ENCODE measurements at places on chromosomes 1 and 21.
A peak's percentile ranks its signal among the peaks of the same experiment; 100 is the strongest.

DNA sequence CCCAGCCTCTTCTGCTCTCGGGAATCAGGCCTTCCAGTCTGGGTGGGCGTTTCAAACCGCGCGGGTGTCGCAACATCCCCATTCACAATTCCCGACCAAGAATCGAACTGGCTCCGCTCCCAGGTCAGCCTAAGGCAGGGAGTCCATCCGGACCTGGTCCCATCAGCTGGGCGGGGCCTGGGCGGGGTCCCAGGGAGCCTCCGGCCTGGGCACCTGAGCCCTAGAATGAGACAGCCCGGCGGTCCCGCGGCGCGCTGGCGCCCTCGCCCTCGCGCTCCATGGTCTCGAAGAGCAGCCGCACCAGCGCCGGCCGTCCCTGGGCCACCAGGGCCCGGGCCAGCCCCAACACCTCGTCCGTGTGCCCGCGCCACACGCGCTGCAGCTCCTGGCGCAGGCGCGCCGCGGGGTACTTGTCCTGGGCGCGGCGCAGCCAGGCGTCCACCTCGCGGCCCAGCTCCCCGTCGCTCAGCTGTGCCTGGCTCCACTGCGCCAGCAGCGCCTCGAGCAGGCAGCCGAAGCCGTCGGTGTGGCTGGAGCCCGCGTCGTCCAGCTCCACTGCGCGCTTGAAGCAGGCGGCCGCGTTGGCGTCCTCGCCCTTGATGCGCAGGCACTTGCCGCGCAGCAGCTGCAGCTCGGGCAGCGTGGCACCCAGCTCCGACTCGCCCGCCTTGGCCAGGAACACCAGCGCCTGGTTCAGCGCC, 16.9 kb upstream of the PARS2 start:
- no peak for DNase-seq

DNA sequence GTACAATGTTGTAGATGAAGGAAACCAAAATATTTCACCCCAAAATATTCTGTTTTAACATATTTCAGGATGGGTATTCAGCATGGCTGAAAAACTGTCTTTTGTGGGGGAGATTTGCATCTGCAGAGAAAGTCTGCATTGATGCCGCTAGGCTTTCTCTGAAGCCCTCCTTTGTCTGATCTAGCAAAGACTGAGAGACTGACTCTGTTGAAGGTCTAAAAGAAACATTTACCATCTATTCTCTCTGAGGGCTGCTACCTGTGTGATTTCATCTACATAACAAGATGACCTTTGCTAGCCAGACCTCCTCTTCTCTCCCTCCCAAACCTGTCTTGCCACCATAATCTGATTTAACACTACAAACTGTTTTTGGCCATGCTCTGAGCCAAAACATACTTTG, 12.4 kb upstream of the MT1HL1 start:
- no peak for DNase-seq

GRCh38 chr21:44513389-44514217, 26.4 kb downstream of the KRTAP10-1 start:
- no peak for DNase-seq

DNA sequence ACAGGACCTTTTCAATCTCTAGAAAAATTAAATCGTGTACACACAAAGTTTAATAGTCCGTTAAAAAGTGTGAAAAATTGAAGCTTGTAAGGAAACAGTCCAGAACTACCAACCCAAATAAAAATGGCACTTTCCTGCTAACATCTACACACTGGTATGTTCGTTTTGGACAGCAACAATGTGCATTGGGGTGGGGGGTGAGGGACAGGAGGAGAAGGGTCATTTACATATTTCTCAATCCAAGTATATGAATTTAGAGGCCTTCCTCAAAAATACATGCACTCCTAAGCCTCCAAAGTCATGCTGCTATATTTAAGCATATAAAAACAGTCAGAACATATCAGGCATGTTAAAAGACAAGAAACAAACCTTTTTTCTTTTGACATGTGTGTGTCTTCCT, 2.5 kb downstream of the PPP1R15B start:
- DNase-seq = no peak

DNA sequence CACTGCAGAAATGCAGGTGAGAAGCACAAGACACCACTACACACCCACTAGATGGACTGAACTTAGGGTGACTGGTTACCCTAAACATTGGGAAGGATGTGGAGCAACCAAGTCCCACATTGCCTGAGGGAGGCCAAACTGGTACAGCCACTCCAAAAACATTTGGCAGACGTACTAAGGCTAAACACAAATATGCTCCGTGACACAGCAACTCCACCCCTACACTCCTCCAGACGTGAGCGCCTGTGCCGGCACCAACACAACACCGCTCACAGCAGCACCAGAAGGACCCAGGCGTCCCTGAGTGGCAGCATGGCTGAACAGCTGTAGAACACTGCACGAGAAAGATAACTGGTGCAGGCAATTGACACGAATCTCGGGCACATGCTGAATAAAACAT, 14.7 kb downstream of the PTTG1IP start:
- no peak for DNase-seq

GRCh38 chr21:45035477-45035848, 38.9 kb upstream of the ADARB1 start:
- no peak for DNase-seq

DNA sequence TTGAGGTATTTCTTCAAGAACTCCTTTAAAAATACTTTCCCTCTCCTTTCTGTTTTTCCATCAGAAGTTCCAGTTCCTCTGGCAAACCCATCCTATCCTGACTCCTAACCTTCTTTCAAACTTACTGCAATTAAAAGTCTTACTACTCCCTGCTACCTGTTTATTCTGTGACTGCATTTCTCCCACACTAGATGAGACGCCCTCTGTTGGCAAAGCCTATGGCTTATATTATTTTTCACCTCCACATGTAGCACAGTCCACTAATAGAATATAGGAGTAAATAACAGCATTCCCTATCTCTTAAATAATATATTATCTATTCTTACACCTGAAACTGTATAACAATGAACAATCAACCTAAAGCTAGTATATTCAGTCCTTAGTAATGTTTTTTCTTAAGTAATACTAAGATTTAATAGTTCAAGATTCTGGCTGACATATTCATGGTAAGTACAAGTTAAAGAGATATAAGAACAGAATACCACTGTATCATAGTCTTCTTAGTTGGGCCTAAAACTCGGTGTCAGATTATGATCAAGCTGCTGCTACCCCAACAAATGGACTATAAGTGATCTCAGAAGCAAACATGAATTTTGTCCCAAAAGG, 54.8 kb downstream of the RAB3GAP2 start:
- peak; percentile 4 for DNase-seq

DNA sequence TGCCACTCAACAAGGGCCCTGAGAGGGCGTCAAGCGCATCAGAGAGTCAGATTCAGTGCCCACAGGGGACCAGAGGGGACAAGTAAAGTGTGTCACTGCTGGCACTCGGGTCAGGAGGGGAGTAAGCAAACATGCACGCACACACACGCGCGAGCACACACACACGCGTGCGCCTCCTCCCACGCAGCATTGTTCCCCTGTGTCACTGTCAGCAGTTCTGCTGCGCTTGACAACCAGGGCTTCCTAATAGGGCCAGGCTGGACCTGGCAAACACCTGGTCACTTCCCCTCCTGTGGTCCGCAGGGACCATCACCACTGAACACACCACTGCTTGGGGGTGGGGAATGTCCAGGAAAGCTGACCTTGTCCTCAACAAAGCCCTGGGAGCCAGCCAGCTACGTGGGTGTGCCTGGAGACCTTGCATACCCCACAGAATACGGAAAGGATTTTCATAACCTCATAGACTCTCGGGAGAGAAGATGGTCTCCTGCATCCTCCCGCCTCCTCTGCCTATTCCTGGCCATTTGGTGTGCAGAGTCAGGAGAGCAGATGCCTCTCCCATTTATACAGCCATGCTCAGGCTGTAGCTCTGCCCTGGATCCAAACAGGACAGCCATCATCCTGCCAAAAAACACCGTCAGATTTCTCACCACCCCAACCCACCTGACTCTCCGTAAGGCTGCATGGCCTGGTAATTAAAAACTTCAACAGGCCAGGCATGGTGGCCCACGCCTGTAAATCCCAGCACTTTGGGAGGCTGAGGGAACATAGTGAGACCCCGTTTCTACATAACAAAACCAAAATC, 73.2 kb downstream of the SSBP3 start:
- DNase-seq = no peak

GRCh38 chr21:14403681-14404318, 20.9 kb upstream of the HSPA13 start:
- DNase-seq = peak; percentile 23

- no peak for DNase-seq
These were observed 9.6 kb downstream of the SNIP1 start for GRCh38 chr1:37544530-37544929.

DNA sequence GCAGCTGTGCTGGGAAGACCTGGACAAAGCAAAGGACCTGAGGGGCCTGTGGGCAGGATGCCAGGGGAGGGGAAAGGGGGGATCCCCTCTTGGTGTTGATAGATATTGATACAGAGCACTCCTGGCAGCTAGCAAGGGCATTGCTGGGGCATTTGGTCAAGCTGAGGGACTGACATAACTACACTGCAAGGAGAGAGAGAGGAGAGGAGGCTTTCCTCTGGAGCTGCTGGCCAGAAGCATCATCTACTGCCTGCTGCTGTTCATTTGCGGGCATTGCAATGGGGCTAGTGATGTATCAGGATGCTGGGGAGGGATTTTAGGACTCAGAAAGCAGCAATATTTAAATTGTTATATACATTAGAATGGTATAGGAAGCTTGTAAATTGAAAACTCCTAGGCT, 142.0 kb downstream of the ZNF648 start:
- DNase-seq = no peak

DNA sequence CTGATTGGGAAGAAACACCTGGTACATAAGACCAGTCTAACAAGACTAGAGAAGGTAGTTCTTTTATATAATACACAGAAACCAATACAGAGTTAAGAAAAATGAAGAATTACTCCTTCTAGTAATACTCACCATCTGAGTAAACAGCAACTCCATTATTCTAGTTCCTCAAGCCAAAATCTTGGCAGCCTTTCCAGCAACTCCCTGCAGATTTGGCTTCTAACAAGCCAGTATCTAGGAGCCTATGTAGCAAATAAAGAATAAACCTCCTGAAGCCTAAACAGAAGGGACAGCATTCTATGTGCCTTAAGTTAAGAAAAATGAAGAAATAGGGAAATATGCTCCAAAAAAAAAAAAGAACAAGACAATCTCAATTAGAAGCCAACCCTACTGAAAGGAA, 24.5 kb downstream of the ERO1B start:
- no peak for DNase-seq

GRCh38 chr1:163056831-163057230, 12.3 kb upstream of the RGS4 start:
- no peak for DNase-seq

- no peak for DNase-seq
These were observed 60.4 kb downstream of the ATP5PO start for GRCh38 chr21:33855190-33855589.

- peak; percentile 41 for DNase-seq
These were observed 49.2 kb downstream of the ALG14 start for GRCh38 chr1:95023399-95024043.

- DNase-seq = no peak
These were observed 15.3 kb upstream of the RGS8 start for GRCh38 chr1:182699393-182700350.

- no peak for DNase-seq
These were observed 21.3 kb downstream of the IFI16 start for GRCh38 chr1:159030877-159031447.

GRCh38 chr1:178579562-178579961, 66.7 kb downstream of the TEX35 start:
- no peak for DNase-seq

DNA sequence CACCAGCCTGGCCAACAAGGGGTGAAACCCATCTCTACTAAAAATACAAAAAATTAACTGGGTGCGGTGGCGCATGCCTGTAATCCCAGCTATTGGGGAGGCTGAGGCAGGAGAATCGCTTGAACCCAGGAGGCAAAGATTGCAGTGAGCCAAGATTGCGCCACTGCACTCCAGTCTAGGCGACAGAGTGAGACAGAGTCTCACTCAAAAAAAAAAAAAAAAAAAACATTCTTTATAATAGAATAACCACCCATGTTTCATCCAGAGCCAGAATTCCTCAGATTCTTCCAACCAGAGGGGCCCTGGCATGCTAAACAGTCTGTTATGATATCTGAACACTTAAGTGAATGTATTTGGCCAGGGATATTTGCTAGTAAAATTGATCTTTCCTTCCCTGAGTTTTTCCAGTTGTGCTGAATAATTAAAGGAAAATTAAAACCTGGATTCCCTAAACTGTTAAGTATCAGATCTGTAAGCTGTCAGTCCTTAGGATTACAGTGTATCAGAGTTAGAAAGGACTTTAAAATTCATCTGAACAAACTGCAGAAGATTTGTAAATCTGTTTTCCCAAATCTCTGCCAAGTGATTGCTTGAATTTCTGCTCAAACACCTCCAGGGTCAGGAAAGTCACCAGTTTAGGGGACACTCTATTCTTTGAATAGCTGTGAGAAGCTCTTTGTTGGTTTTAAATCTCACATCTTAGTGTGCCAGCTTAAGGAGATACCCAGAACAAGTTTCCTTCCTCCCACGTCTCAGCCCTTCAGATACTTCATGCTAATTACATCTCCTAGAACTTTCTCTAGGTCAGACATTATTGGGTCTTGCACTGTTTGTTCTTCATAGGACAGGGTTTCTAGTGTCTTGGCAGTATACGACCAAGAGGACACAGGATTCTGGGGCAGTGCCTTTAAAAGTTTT, 84.6 kb upstream of the BMP8A start:
- DNase-seq = peak; percentile 41
